CD4-positive, alpha-beta T cell treated with Interleukin-12 subunit alpha and Interleukin-12 subunit beta, for 1 hour (primary cell): ENCODE measurements at places on chromosomes 7 and 10.

DNA sequence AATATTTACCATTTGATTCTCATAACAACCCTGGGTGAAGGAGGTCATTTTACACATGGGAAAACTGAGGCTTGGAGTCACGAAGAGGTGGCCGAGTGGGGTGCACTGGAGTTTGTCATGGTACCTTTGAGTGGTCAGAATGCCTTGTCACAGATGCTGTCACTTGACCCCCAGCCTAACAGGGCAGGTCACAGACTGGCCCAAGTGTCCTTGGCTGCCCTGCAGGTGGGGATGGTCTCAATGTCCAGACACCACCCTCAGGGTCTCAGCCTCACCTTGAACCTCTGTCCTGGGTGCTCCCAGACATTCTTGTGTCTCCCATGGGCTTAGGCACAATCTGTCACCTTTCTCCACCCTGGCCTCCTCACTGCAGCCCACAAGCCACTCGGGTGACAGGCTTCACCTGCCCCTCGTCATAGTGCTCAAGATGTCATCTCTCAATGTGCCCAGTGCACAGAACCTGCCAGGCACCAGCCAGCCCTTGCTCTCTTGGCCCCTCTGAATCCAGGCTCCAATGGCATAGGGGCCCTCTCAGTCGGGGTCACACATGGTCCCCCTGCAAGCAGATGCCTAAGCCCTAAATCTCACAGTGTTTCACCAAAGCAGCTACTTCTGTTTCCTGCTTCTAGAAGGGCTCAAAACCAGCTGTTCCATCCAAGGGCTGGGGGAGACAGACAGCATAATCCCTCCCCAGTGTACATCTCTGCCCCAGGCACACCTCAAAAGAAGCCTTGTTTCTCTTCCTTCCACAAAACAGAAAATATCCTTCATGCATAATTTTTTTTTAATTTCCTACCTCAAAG lies 76.8 kb upstream of the NANOS1 start:
- no peak for DNase-seq

GRCh38 chr10:86611386-86611785 lies 43.0 kb upstream of the OPN4 start:
- no peak for DNase-seq

- DNase-seq: no peak
Observed at GRCh38 chr7:153628825-153629224, 423.4 kb upstream of the DPP6 start.

DNA sequence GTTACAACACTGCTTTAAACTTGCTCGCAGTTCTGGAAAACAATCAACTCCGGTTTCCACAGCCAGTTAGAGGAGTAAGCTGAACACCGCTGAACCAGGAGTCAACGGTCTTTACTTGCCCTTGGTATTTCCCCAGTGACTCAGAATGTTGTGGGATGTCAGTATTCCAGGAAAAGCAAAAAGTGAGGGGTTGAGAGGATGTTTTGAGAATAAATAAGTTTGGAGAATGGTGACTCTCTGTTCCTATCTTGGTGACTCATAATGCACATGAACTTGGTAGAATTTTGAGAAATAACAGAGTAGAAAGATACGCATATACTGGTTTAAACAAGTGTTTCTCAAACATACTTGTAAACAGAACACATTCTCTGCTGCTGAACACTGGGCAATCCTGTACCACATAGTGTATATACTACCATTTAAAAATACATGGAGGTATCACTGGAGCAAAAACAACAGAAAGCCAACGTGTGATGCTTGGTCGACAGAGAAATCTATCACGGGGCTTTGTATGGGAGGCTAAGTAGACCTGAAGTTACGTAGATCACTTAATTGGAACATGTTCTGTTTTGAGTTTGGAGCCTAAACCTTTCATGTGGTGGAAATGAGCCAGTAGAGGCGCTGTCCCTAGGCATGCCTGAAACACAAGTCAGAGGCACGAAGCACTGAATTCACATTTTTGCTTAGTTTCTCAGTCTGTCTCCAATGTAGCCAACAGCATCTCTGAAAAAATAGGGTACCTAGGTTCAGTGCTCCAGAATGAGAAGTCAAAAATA lies 534.3 kb downstream of the PARD3 start:
- no peak for DNase-seq

DNA sequence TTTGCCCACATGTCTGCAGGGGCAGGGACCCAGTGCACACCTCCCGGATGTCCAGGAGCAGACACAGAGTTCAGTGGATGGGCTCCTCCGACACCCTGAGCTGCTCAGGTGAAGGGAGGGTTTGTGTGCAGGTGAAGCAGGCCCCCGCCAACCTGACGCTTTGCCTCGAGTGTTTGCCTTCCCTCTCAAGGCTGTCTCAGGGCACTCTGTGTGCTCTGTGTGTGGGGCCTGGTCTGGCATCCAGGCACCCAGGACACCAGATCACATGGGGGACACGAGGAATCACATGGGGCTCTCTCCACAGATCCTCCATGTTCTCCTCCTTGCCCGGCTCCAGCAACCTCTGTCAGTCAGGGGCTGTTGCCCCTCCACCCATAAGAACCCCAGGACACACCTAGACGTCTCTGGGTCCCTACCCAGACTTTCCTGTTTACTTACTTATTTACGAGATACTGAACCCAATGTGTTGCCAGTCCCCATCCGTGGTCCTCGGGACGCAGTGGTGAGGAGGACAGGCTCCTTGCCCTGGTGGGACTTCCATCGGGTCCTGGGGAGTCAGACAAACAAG lies 99.5 kb downstream of the HTR5A start:
- DNase-seq: no peak

- no peak for DNase-seq
Observed at GRCh38 chr7:141820067-141820466, 21.2 kb downstream of the PRSS37 start.

- DNase-seq: no peak
Observed at GRCh38 chr10:5941579-5941978, 35.8 kb downstream of the IL15RA start.

- no peak for DNase-seq
Observed at GRCh38 chr7:108452707-108453106, 3.5 kb downstream of the NRCAM start.

GRCh38 chr10:519055-519715 lies 170.3 kb downstream of the DIP2C start:
- no peak for DNase-seq

DNA sequence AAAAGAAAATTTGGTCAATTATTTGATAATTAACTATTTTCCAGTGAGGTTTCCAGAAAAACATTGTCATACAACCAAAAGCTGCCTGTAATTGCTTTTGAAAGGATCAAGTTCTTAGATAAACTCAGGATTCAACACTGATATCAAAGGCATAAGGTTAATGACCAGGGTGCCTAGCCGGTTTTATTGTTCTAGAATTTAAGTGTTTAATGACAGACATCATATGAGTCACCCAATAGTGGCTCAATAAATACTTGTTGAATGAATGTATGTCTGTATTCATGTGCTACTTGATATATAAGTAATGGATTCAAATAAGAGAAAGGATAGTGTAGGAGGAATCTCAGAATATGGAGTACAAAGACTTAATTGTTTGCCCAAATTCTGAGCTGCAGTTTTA lies 196.1 kb upstream of the LRGUK start:
- DNase-seq: no peak

- no peak for DNase-seq
Observed at GRCh38 chr10:49080965-49081364, 34.4 kb downstream of the VSTM4 start.

- no peak for DNase-seq
Observed at GRCh38 chr7:27364344-27364758, 121.7 kb downstream of the EVX1 start.

GRCh38 chr7:30660331-30661255 lies 21.7 kb downstream of the CRHR2 start:
- DNase-seq: no peak

DNA sequence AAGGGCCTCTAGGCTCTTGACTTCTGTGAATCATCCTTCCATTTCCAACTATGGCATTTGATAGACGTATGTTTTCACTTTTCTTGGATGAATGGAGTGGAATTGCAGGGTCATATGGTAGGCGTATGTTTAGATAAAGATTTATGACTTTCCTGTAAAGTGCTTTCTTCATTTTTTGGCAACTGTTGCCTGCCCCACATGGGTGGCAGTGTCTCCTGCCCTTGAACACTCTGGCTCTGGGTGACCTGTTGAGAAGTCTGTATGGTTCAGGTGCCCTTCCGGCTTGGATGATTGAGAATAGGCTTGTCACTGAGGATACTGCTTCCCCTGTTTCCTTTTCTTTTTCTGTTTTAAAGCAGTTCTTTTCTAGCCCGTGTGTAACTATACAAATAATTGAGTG lies 23.1 kb downstream of the RET start:
- DNase-seq: no peak

- no peak for DNase-seq
Observed at GRCh38 chr10:64011912-64012714, 490.9 kb downstream of the REEP3 start.

DNA sequence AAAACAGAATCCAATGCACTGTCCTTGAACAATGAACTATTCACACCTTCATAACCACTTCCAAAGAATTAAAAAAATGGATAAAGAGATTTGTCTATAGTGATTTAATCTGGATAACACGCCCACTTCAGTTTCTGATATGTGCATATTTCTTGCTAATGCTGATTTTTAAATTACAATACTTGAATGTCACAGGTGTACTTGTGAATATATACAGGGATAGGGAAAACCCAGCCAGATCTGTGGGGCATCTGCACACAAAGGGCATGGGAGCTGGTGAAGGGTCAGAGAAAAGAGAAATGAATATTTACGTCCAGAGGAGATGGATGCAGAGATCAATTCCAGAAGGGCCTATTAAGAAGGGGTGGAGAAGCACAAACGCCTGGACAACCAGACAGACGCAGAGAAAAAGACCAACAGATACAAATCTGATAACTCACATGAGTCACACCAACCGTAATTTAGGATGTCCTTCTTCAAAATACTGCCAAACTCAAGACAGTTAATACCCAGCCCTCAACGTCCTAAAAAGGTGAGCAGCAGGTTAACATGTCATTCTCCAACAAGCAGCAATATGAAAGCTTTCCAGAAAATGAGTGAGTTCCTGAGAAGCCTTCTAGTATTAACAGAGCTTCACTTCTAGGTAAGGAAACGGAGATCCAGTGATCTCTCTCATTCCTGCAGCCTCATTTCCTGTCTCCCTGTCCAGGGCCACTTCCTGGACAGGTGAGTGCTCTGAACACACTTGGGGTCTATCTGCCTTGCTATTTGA lies 41.9 kb downstream of the PIP4K2A start:
- no peak for DNase-seq

DNA sequence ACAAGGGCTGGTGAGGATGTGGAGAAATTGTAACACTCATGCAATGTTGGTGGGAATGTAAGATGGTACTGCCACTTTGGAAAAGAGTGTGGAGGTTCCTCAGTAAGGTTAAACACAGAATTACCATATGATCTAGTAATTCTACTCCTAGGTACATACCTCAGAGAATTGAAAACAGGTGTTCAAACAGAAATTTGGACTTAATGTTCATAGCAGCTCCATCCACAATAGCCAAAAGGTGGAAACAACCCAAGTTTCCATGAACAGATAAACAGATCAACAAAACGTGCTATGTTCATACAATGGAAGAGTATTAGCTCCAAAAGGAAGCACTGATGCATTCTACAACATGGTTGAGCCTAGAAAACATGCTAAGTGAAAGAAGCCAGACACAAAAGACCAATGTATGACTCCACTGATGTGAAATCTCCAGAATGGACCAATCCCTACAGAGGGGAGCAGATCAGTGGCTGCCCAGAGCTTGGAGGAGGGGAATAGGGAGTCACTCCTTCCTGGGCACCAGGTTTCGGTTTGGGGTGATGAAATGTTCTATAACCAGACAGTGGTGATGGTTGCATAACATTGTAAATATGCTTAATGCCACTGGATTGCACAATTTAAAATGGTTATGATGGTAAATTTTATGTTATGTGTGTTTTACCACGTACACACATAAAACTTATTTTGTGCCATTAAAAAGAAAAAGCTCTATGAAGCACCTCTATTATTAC lies 5.7 kb upstream of the WDR86 start:
- DNase-seq: no peak

DNA sequence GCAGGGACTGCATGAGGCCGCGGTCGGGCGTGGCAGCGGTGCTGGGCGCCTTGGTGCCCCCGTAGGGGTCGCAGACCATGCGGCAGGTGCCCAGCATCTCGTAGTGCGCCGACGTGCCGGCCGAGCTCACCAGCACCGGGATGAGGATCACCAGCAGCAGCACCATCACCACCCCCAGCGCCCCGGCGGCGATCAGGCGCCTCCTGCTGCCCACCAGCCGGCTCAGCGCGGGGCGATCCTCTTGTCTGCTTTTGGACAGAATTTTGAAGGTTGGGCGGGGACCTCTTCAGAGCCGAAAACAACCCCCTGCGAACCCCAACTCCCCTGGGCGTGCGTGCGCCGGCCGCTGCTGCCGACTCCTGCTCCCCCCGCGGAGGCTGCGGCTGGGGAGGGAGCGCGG lies 779 bp downstream of the C1QL3 start:
- peak; percentile 10 for DNase-seq

- no peak for DNase-seq
Observed at GRCh38 chr10:105284476-105285215, 643.6 kb downstream of the SORCS3 start.

DNA sequence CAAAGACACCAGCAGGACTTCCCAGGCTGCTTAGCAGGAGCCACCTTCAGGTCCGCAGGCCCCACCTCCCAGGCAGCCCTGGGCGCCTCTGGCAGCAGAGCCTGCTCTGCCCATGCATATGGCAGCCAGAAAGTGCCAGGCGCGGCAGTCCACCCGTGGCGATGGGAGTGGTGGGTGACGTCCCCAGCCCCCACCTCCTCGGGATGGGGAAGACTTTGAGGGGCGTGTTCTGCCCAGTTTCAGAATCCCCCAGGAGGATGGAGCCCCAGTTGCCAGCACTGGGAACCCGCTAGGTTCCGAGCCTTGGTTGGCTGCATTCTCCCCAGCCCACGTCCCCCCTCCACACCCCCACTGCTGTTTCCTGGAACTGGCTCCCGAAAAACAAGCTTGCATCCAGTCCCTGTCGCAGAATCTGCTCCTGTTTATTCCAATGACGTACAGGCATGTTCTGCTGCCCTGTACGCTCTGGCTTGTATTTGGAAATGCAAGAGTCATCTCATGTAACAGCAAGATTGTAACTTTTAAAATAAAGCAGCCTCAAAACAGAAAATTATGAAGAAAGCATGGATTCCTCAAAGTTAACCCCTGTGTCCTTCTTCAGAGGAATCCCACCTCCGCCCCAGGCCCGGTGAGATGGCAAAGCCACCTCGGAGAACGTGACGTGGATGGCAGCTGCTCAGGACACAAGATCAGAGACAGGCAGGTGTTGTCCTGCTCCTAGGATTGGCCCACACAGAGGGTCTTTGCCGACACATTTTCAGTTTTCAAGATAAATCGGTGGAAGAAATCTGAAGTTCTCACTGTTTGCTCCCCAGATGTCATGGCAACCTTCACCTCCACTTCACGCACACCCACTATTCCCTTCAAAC lies 87.8 kb upstream of the PPP2R2D start:
- no peak for DNase-seq
